Activated CD4-positive, alpha-beta T cell treated with anti-CD3 and anti-CD28 coated beads, Interleukin-2, amount 50 U/mL, for 4 hours (primary cell): ENCODE measurements at places on chromosomes 5 and 9.

DNA sequence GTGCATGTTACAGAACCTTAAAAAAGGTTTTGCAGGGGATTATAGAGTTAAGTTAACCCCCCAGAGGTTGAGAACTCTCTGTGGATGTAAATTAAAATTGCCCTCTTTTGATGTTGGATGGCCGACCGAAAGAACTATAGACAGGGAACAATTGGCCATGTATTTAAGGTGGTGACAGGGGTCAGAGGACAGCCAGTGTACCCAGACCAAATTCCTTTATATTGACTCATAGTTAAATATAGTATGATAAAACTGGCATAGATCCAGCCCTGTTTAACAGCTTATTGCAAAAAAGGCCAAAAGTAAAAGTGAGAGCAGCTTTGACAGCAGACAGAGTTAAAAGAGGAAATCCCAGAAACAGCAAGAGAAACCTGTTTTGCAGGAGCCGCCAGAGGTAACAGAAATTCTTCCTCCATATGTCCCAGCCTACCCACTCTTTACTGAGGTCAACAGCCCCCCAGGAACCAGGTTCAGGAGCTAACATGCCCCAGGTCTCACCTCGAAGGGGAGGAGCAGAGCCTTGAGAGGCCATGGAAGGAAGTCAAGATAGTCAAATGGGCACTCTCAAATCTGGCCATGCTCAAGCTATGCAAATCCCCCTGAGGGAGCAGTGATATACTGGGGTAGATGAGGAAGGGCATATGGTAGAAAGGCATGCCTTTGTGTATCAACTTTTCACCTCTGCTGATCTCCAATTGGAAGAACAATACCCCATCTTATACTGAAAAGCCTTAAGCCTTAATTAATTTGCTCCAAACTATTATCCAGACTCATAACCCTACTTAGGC is 156.4 kb upstream of the COX7C start:
- no peak for DNase-seq

DNA sequence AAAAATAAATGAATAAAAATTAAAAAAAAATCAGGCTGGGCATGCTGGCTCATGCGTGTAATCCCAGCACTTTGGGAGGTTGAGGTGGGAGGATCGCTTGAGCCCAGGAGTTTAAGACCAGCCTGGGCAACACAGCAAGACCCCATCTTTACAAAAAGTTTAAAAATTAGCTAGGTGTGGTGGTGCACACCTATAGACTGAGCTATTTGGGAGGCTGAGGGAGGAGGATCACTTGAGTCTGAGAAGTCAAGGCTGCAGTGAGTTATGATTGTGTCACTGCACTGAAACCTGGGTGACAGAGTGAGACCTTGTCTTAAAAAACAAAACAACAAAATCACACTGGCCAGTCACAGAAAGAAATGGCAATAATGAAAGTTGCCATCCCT is 3.4 kb upstream of the CNTRL start:
- DNase-seq, result no peak

- DNase-seq, result no peak
Measured at GRCh38 chr5:156330141-156330870, 3.3 kb downstream of the SGCD start.

DNA sequence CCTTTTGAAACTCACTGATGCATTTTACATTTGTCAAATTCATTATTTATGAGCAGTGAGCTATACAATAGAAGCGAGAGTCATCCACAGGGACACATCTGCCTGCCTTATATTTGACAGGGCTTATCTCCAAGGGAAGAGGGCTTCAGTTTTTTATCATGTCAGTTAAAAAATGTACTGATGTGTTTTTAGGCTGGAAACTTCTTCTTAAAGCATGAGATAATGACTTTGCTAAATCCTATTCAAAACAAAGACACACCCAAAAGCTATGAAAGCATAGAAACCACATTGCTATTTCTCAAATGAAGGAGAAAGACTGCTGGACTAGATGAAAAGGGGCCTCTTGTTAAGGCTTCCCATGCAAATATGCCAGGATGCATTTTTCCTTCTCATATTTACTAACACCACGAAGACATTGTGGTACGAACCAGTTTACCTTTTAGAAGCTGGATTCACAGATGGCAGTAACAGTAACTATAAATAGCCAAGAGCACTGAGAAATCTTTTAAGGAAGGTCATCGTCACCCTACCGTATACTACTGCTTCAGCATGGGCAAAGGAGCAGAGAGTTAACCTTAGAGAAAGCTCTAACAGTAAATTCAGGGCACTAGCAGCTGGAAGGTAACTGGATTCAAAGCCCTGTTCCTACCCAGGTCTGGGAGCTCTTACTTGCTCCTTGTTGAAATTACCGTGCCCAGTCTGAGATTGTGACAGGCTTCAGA is 86.3 kb upstream of the IFNK start:
- no peak for DNase-seq

- no peak for DNase-seq
Measured at GRCh38 chr5:176410486-176411180, 5.7 kb downstream of the CLTB start.

DNA sequence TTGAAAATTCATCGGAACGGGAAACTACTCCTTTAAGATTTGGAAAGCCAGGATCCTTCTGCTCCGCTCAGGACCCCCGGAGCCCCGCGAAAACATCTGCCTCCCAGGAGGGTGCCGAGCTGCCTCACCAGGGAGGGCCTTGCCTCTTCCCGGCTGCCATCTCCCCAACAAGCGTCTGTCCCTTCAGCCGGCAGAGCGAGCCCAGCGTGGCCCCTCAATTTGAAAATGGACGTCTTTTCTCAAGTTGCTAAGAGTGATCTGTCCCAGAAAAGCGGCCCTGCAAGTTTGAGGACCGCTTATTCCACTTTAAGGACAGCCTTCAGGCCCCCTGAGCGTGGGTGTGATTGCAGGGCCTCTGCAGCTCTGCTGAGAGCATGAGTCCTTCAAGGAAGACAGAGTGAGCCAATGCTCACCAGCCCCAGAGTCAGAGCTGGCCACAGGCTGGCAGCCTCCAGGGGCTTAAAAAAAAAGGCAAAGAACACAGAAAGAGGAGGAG is 101.3 kb downstream of the PHF2 start:
- no peak for DNase-seq

DNA sequence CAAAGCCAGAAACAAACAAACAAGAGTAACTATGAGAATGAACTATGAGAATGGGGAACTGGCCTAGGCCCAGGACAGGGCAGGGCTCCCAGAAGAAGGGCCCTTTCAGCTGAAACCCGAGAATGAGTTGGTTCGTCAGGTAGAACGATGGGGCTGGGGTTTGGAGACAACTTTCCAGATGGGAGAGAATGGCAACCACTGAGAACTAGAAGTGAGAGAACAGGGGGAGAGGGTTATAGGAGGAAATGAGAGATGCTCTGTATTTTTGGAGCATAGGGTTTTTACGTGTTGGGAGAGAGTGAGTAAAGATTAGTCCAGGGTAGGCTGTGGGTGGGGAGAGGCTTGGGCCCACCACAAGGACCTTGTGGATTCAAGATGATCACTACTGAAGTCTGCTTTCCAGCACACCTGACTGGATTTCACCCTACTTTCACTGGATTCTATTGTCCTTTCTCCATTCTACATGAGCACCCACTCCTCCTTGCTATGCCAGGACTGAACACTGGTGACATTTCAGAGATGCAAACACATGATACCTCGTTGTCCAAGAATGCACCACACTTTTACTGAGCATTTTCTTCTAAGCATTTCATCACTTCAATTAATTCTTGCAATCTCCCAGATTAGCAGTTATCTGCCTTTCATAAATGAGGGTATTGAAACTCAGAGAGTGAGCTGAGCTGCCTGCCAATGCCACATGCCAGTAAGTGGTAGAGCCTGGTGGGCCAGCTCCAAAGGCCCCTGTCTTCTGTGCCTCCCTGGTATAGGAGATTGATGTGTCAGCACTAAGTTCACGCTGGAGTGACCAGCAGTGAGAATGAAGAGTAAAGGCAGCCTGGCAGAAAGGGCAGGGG is 3.2 kb upstream of the TMEM268 start:
- DNase-seq, result no peak

- DNase-seq, result no peak
Measured at GRCh38 chr9:121801579-121801978, 150.1 kb downstream of the DAB2IP start.

DNA sequence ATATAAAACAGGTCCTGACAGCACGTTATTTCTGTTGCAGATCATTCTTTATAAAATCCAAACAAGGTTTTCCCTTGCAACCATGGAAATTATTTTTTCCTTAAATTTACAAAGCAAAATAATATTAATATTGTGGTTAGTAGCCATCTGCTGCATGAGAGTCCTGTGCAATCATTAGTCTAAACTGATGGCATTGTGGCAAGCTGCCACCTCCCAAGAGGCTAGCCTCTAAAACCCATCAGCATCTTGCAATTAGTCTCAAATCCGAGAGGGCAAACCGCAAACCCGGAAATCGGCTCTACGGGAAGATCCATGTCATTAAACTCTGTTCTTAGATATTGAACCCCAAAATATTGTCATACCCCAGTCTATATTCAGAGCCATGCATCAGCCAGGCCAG is 11.3 kb upstream of the CDH6 start:
- no peak for DNase-seq

GRCh38 chr5:67880876-67881275 is 334.7 kb upstream of the PIK3R1 start:
- DNase-seq, result no peak

GRCh38 chr9:108136656-108137055 is 647.1 kb upstream of the KLF4 start:
- no peak for DNase-seq

DNA sequence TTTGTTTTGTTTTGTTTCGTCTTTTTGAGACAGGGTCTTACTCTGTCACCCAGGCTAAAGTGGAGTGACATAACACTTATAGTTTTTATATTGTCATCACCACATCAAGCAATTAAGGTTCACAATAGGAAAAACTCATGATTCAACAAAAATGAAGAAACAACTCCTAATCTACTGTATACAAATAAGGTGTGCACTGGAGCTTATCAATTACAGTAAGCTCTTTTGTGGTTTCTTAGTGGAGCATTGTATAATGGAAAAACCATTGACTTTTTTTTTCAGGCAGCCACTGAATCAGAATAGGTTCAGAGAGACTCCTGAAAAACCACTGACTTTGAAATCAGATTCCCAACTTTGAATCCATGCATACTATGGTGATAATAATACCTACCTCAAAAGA is 10.8 kb upstream of the PLIN2 start:
- DNase-seq, result no peak

- DNase-seq, result no peak
Measured at GRCh38 chr5:13503017-13503416, 441.5 kb downstream of the DNAH5 start.

DNA sequence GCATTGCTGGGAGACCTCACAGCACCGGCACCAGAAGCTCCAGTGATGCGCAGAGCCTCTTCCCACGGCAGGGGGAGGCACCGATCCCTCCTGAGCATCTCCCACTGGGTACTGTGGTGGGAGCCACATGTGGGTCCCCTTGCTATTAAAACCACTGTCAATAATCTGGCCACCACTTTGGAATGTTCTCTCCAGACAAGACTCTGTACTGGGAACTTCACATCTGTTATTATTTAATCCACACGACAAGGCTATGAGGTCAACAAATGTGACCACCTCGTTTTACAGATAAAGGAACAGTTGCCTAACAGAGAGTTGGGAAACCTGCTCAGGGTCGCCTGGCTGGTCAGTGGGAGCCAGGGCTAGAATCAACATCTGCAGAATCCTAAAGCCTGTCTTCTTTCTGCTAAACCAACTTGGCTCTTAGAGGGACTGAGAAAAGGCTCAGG is 72.7 kb downstream of the EPB41L4B start:
- no peak for DNase-seq

GRCh38 chr9:31140316-31140715 is 1244.1 kb upstream of the ACO1 start:
- DNase-seq, result no peak

- no peak for DNase-seq
Measured at GRCh38 chr5:54881286-54882005, 103.9 kb downstream of the ESM1 start.

- DNase-seq, result no peak
Measured at GRCh38 chr5:20601678-20602100, 613.7 kb upstream of the CDH18 start.

GRCh38 chr9:92187390-92187789 is 72.2 kb upstream of the SPTLC1 start:
- DNase-seq, result no peak

- DNase-seq, result no peak
Measured at GRCh38 chr5:153321478-153321877, 169.0 kb upstream of the GRIA1 start.

DNA sequence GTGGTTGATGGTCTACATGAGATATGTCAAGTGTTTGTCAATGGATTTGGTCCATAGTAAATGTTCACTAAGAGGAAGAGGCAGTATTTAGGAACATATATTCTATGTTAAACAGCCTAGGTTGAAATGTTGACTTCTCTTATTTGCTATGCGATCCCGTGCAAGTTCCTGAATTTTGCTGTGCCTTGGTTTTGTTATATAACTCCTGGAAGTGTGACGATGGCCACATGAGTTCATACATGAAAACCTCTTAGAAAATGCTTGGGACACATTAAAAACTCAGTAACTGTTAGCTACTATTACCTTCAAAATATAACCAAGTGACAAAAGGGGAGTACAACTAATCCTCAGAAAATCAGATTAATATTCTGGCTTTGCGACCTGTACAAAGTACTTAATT is 21.9 kb upstream of the FBXW2 start:
- DNase-seq, result no peak

DNA sequence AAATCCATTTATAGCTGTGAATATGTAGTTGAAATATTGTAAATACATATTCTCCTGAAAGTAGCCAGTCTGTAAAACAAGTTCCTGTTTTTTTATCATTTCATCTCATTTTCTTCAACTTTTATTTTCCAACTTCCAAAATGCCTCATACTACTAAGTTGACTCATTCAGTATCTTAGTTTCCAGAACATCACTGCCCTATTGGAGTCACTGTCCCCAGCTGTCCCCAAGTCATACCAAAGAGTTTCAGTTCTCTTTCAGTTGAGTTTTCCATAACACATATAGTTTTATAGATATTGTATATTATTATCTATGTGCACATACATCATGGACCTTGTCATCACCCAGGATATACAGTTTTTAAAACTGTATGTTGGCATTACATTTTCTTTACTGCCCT is 261.7 kb downstream of the CDH12 start:
- DNase-seq, result no peak

- DNase-seq, result no peak
Measured at GRCh38 chr5:142637871-142638270, 48.0 kb downstream of the FGF1 start.
